Articular chondrocyte of knee joint (primary cell): ENCODE measurements at places on chromosomes 3 and 15. TPM values are rescaled to one million over a fixed set of nuclear protein-coding genes. Genes with fewer than 3 reads are reported as not detected.

The PCBP4 gene
- total RNA-seq: 19.5 and 20.0 TPM in 2 replicates

The ROPN1 gene
- total RNA-seq: 0.22 TPM in 1 of 2 replicates, not detected in the other

The CPA3 gene
- 0.11 TPM in 1 of 2 replicates, not detected in the other for total RNA-seq

The PLOD2 gene
- total RNA-seq: 345 and 363 TPM in 2 replicates

The A4GNT gene
- not detected in 2 replicates for total RNA-seq

The C3orf62 gene
- total RNA-seq: 2.4 and 2.5 TPM in 2 replicates
